ENCODE measurements at places on chromosomes 7 and 10.

DNA sequence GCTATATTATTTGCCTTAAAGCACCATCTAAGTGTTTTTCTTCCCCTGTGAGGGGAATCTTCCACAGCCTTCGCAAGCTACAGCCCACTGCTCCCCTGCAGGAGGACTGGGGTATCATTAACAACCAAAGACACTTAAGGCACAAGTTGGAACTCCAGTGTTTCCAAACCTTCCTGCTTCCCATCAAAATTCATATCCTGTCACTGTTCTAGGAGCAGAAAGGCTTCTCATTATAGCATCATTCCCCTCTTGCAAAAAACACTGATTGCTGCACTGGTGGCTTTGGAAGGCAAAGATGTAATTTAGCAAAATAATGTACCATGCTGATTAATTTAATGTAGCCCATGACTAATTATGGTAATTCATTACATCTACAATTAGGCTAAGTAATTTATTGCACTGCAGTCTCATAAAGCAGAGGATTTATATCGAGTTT is 207.2 kb downstream of the SKAP2 start:
- DNase-seq, result no peak

DNA sequence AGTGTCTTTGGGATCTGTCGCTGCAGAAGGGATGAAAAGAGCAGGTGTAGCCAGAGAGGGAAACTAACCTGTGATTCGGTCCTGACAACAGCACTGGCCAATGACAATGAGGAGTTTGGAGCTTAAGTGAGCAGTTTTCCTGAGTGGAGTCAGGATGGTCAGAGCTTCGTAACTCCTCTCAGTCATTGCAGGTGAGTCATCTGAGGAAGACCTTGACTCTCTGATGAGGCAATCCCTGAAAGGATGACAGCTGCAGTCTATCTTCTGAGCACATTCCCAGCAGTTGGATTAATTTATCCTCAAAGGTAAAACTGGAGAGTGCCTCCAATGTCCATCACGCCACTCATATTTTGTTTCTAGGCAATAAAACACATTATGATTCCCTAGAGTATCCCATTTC is 401.9 kb downstream of the POM121L12 start:
- no peak for DNase-seq

DNA sequence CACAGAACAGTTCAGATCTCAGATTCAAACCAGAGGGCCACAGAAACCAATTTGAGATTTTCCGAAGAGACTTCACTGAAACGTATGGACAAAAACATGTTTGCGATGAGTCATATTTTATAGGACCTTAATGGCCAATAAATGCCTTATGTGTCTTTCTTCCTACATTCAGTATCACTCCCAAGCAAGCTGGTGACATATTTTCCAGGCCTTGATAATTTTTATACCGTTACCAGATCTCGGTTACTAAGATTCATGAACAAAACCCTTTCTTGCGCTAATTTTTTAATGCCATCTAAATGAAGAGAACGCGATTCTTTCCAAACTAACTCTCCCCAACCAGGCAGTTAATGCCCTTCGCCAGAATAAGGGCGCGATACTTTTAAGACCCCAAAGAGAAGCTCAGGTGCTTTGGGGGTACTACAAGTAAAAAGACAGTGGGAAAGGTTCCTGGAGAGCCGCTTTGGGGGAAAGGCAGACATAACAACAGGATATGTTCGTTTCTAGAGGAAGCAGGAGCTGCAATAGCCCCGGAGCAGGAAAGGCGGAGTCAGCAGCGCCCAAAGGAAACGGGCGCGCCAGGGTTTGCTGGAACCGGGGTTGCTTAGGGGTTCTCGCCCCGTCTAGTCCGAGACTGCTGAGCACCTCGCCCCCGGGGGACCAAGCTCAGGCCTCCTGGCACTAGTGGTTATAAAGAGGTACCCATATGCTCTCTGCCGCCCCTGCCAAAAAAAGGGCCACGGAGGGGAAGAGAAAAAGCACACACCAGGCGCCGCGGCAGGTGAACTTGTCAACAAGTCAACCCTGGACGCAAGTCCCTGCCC is 884 bp downstream of the ICA1 start:
- DNase-seq, result no peak

- DNase-seq, result no peak
These were observed 560.9 kb downstream of the DNAJB6 start for GRCh38 chr7:157897681-157898080.

GRCh38 chr10:100357059-100357858 is 10.2 kb downstream of the SCD start:
- no peak for DNase-seq

GRCh38 chr7:81014908-81015307 is 96.1 kb upstream of the SEMA3C start:
- no peak for DNase-seq

- DNase-seq, result no peak
These were observed 6.3 kb upstream of the OPN4 start for GRCh38 chr10:86647773-86648703.

GRCh38 chr10:17348501-17349349 is 105.7 kb downstream of the ST8SIA6 start:
- no peak for DNase-seq
